ENCODE measurements at places on chromosomes 11 and 22.

GRCh38 chr11:61699737-61700160 lies 19.6 kb downstream of the DAGLA start:
- no peak for DNase-seq

DNA sequence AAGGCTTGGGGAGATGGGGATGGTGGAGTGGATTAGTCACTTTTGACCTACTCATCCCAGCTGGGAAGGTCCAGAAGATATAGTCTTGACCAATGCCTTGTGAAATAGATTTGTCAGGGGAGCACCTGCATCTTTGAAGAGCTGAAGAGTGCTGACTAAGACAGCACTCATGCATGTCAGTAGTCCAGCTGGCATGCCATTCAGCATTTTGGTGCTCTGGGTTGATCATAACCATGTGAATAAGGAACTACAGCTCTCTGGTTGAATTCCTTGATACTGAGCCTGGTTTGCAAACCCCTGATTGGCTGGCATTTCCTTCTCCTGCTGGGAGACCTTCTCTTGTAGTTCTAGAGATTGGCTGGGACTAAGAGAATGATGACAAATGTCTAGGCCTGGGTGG lies 106.8 kb upstream of the ALX4 start:
- no peak for DNase-seq

- no peak for DNase-seq
These were observed 18.9 kb downstream of the LIMK2 start for GRCh38 chr22:31230871-31231621.

DNA sequence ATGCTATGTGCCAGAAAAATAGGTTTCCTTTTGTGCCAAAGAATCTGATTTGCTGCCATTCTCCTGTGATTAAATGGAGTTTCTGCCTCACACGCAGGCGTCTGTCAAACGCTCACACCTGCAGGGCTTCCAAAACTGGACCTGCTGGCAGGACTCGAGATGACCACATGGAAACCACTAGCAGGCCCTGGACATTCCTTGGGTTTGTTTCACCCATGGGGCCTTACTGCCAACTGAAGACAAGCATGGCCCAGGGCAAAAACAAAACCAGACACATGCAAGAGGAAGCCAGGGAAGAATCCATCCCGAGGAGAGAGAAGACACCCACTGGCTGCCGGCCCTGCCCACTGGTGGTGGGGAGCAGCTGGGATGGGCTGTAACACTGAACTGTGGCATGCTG lies 55.9 kb upstream of the MN1 start:
- no peak for DNase-seq

DNA sequence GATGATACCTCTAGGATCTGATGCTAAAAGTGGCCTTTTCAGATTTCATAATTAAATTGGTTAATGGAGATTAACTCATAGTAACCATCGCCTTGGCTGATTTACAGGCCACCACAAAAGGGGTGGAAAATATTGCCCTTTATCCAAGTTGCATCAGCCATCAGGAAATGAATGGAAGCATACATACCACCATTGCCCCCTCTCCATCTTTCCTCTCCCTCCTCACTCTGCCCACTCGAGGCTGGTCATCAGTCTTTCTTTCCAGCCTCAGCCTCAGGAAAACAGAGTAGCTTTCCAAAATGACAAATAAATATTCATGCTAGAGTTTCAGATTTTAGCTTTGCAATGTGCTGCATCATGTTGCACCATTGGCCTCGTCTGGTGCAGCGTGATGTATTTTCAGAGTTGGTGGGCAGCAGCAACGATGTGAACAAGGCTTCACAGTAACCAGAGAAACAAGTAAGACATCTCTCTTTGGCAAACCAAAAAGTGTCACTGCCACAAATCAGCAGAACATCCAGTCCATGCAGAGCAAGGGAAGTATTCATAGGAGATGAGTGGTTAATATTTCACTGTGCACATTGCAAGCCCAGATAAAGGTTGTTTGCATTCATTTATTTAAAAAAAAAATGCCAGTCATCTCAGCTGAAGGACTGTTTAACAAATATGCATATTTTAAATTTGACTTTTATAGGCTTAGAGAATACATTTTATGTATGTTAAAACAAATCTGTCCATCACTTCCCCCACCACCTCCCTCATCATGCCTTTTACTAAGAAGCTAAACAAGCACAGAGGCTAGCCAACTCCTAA lies 136.7 kb upstream of the FAT3 start:
- DNase-seq: no peak

DNA sequence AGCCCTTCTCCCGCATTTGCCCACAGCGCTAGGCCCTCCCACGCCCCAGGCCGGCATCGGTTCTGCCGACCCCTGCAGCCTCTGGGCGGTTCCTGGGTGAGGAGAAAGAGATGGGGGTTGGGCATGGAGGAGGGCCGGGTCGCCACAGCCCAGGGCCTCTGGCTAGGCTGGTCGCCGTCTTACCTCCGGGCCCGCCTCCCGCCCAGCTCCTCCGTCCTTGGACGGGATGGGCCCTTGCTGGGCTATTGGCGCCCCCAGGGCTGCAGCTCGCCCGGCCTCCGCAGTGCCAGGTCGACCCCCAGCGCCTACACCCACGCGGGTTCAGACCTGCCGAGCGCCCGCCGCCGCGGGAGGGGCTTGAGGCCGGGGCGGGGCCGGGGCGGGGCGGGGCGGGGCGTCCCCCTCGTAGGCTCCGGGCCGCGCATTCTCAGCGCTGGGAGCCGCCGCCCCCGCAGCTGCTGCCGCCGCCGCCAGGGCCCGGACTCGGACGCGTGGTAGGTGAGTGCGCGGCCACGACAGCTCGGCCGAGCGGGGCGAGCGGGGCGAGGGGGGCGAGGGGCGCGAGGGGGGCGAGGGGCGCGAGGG lies at the start of gene CD151:
Gene CD151, plus strand, starts transcription at position 424 of the 585 bp plus-strand sequence. CDS start 3,118 bp downstream, outside the sequence.
- no peak for DNase-seq

DNA sequence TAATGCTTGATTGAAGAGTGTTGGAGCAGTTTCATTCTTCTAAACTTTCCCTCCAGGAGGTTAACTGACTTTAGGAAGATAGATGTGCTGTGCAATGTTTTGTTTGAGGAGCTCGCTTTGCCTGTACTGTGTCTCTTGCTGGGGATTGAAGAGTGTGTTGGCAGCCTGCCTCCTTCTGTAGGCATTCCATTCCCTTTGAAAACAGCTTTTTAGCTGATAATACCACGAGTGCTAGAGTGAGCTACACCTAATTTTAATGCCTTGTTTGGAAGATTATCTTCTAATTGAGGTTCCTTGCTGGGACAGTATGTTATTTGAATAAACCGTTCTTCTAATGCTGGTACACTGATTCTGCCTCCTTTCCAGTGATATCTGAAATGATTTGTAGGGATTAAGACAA lies 7.2 kb downstream of the DDX10 start:
- DNase-seq: no peak

GRCh38 chr11:22763166-22763565 lies 66.4 kb downstream of the SVIP start:
- no peak for DNase-seq

DNA sequence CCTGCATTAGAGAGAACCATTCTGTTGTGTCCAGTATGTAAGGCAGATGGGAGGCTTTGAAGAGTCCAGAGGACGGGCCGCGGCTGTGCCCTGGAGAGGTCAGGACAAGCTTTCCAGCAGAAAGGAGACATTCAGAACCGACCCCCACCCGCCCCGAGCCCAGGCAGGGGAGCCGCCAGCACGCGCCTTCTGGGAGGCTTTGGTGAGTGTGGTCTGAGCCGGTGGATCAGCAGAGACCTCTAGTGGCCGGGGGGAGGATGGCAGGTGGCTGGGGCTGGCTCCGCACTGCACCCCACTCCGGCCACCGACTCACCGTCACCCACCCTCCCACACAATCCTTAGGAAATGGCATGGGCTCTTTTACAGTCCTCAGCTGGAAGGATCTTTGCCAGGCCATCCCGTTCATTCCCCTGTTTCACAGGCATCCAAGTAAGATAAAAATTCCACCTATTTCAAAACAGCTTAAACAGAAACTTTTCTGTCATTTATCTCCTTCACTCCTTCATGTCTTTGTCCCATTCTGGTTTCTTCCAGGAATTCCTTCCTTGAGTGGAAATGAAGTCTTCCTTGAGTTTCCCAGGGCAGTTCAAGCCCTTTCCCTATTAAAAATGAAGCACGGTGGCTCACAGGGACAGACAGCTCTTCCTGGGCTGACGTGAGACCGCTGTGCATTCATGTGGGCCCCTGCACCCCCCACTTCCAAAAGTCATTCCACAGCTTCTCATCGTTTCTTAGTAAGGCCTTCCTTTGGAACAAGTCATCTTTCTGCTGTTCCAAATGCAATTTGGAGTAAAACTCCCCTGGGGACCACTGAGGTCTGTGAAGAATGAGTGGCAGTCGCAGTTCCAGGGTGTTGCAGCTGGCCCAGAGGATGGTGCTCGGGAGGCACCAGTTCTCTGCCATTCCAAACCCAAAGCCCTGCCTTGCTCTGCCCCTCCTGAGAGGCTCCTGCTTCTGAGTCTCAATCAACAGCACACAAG lies 91.0 kb downstream of the FEZ1 start:
- peak; percentile 28 for DNase-seq

GRCh38 chr11:17743808-17744119 lies 9.2 kb downstream of the KCNC1 start:
- no peak for DNase-seq

DNA sequence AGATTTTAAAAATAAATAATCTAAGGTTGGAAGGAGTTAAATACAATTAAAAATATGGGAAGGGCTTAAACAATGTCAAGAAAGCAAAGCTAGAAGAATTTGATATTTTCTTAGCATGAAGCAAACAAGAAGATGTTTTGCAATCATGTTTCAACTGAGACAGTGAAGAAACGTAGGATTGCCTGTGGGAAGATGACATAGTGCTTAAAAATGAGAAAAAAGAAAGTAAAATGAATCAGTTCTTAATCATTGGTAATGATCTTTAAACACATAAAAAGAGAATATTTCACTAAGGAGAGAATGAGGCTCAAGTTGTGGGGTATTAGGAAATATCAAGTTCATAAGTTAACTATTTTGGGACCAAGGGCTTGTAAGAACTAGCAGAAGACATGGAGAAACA lies 855.0 kb downstream of the METTL15 start:
- no peak for DNase-seq

DNA sequence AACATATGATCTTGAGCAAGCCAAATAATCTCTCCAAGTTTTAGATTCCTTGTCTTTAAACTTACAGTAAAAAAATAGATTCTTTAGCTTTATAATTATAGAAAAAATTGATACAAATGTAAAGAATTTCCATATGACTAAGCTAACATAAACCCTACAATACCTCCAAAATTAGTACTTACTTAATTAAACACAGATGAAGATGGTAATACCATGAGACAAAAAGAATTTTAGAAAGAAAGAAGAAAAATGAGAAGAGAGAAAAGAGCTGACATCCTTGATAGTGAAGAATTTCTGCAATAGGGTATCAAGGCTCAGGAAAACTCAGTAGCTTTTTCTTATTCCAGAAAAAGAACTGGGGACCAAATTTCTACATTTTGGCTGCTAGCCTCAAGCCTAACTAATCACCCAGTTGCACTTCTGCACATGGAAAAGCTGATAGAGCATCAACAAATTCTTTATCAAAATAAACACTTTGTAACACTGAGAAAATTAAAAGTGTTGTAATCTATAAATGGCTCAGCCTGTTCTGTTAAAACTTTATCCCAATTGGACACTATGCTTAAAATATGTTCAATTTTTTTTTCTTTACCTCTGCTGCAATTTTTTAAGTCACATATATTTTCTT lies 24.7 kb upstream of the SOX6 start:
- DNase-seq: no peak

DNA sequence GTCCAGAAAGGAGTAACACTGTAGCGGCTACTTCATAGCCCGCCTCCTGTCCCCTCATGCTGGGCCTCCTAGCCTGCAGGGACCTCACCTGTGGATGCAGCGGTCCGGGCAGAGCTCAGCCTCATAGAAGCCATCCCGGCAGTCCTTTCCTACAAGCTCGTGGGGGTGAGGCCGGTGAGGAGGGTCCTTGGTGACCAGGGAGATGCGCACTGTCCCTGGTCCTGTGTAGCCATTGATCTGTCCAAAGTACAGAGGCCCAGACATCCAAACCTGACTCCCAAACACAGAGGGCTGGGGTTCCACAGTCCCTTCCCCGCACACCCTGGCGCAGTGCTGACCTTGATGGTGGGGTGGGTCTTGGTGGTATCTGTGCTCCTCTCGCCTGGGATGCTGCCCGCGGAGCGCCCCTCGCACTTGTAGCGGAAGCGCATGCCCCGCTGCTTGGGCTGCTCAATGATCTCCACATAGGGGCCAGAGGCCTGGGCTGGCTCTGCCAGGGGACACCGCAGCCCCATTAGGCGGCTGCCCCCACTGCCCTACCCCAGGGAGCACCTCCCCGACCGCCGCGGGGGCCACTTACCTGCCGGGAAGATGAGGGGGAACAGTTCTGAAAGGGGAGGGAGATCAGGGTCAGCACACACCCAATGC lies 993 bp downstream of the RELA start:
- DNase-seq: no peak

DNA sequence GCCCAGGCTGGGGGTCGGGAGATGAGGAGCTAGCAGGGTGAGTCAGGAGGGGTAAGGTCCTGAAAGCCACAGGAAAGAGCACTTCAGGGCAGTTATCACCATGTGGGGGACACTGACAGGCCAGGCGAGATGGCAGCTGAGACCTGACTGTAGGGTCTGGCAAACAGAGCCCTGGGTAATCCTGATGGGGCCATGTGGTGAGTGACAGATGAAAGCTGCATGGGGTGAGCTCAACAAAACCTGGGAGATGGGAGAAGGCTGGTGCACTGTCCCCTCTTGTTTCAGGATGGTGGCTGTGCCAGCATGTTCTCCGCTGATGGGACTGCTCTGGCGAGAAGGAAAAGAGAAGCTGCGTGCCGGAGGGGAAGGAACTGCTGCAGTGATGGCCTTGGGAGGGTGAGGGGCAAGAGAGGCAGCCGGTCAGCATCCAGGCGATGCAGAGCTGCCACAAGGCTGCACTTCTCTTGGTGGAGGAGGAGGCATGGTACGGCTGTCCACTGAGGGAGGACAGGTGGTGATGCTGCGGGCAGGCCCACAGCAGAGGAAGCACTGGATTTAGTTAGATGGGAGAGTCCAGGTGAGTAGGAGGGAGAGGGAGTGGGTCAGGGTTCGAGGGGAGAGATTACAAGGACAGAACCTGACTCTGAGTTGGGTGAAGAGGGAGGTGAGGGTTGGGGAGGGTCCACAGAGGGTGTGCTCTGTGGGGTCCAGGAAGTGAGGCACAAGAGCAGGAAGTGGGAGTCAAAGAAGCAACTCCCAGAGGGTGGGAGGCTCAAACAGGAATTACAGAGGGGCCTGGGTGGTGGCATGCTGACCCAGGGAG lies 3.8 kb downstream of the TOP3B start:
- no peak for DNase-seq

DNA sequence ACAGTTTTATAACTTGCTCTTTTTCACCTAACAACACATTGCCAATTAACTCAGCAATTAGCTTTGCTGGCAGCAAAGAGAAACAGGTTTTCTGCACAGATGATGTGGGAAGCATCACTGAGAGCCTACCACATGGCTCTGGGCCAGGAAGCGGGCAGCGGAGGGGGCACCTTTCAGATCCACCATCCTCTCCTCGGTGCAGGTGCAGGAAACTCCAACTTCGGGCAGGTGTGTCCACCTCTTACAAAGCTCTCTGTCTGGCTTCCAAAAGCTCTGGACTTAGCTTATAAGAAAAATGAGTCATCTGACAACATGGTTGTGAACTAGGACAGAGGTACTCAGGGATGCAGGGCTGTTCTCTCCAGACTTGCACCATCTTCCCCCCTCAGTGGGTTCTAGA lies 77.0 kb downstream of the RPS6KA4 start:
- no peak for DNase-seq

- no peak for DNase-seq
These were observed 39.0 kb downstream of the PAMR1 start for GRCh38 chr11:35486446-35486845.

Measured in stimulated activated CD4-positive, alpha-beta T cell treated with anti-CD3 and anti-CD28 coated beads, Interleukin-12 subunit alpha, Interleukin-12 subunit beta, amount 100 ng/mL, for 24 hours (primary cell).